Ascending aorta (tissue), 2 donors: ENCODE measurements at places on chromosomes 7 and 10. TPM values are rescaled to one million over a fixed set of nuclear protein-coding genes. Genes with fewer than 3 reads are reported as not detected.
A peak's percentile ranks its signal among the peaks of the same experiment; 100 is the strongest.

Gene MSS51
- not detected for total RNA-seq

DNA sequence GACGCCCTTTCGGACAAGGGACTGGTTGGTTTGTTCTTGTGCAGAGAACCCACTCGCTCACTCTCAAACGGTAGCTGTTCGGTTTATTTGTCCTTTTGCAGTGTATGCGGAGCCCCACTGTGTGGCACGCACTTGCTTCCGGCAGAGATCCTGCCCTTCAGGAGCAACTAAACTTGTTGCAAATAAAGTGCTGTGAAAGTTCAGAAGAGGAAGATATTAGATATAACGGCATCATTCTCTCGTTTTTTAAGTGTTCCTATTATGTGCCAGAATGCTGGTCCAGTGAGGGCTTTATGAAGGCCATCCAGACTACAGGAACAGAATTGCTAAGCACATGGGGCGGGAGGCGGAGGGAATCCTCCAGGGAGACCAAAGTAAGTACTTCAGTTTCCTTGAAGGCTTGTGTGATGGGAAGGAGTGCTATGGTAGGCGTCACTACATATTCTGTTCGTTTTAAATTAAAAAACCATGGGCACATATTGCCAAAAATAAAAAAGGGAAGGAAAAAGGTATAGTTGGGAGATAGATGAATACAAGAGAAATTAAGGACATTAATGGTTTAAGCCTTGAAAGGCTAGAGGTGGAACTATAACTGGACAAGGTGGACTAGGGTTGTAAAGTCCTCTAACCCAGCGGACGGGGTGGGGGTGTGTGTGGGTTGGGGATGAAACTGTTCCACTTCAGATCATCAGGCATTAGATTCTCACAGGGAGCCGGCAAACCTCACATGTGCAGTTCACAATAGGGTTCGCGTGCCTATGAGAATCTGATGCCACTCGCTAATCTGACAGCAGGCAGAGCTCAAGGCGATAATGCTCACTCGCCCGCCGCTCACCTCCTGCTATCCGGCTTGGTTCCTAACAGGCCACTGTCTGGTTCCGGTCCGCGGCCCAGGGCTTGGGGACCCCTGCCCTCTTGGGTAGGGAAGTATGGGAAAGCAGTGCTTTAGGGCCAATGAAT lies 704 bp upstream of the ERLIN1 start:
- DNase-seq = no peak

DNA sequence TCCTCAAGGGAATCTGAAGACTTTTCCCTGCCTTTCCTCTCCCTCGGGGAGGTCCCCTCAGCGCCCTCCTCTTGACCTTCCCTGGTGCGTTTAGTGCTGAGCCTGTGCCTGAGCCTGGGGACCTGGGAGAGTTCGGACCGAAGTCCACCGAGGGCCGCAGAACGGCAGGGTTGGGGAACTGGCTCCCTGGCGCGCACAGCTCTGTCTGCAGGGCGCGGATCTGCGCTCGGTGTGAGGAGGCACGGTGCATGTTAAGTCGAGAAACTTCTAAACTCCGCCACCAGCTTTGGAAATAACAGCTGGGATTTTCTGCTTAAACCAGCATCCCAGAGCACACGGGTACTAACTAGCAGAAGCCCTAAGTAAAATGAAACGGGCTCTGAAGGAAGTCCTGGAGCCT lies 44.2 kb upstream of the SLC29A4 start:
- no peak for DNase-seq

GRCh38 chr7:131511774-131512535 lies 44.5 kb downstream of the PODXL start:
- no peak for DNase-seq

- DNase-seq = no peak
Measured at GRCh38 chr10:127971963-127972615, 65.2 kb downstream of the PTPRE start.

DNA sequence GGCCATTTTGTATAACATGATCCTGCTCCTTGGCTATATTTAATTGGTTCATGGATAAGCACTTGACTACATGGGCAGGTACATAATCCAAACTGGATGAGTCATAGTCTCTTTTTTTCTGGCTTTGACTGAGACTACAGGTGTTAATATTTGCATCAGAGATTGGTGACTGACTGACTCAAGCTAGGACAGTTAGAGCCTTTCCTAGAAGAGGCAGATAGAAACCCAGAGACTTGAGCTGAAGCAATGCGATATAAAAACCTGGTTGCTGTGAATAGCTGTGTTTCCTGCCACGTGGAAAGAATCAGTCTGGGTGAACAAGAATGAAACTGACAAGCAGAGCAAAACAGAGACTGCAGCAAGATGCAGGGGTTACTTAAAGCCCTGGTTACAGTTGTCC lies 81.0 kb downstream of the SAMD9 start:
- no peak for DNase-seq

GRCh38 chr10:100826983-100827818 lies 81.8 kb downstream of the PAX2 start:
- DNase-seq = peak; percentile 60
